NCI-H345 (cell line): ENCODE measurements at places on chromosomes 13 and 19.
A peak's percentile ranks its signal among the peaks of the same experiment; 100 is the strongest.

DNA sequence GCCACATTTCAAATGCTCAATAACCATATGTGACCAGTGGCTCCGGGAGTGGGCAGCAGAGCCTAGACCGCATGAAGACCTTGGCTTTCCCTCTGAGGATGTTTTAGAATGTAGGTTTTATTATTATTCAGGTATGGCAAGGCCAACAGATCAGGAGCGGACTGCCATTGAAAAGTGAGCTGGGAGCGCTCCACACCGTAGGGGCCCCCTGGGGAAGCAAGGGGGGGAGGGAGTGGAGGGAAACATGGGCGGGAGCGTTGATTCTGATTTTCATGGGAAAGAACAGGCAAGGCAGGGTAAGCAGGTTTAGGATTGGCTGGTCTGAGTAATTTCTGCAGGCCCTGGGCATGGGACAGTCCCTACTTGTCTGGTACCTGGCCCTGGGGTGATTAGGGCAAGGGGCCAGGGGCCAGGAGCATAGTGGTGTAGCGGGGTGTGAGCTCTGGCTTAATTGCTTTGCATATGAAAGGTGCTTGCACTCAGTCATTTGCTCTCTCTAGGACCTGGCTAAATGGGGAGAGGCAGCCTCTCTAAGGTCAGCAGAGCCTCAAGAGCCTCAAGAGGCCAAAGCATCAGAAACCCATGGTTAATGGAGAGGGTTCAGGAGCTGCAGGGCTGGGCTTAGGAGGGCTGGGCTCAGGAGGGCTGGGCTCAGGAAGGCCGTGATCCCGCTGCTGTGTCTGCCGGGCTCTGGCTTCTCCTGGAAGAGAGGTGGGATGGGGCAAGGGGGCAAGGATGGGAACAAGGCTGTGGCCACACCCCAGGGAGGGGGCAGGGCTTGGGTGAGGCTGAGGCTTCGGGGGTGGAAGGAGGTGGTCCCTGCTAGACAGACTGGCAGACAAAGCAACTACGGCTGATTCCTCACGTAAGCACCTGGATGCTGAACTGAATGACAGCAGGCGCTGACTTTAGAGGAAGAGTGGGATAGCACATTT is 82.0 kb upstream of the WASF3 start:
- DNase-seq: no peak

- peak; percentile 85 for DNase-seq
Measured at GRCh38 chr19:28358633-28359032, 854.3 kb downstream of the UQCRFS1 start.

GRCh38 chr13:25132751-25133390 is 36.9 kb downstream of the PABPC3 start:
- no peak for DNase-seq

DNA sequence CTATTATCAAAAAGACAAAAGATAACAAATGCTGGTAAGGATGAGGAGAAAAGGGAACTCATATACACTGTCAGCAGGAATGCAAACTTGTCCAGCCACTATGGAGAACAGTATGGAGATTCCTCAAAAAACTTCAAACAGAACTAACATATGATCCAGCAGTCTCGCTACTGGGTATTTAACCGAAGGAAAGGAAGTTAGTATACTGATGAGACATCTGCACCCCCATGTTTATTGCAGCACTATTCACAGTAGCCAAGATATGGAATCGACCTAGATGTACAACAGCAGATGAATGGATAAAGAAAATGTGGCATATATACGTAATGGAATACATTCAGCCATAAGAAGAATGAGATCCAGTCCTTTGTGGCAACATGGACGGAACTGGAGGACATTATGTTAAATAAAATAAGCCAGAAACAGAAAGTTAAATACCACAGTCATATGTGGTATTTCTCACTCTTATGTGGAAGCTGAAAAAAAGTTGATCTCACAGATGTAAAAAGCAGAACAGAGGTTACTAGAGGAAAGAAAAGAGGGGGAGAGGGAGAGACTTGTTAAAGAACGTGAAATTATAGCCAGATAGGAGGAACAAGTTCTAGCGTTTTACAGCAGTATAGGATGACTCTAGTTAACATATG is 83.2 kb downstream of the RUBCNL start:
- no peak for DNase-seq

GRCh38 chr19:12833738-12834565 is 427 bp downstream of the RTBDN start:
- peak; percentile 54 for DNase-seq

DNA sequence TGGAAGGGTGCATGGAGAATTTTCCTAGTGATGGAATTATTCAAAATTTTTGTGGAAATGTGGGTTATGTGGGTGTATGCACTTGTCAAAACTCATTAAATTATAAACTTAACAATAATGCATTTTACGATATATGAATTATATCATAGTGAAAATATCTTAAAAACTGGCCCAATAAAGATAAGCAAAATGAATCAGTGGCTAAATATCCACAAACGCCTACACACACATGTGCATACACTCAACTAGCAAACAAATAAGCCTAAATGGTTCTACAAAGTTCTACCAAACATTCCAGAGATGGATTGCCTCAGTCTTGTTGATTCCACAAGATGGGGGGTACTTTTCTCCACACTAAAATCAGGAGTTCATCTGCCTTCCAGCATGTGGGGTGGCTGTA is 349.5 kb downstream of the TSHZ3 start:
- no peak for DNase-seq

DNA sequence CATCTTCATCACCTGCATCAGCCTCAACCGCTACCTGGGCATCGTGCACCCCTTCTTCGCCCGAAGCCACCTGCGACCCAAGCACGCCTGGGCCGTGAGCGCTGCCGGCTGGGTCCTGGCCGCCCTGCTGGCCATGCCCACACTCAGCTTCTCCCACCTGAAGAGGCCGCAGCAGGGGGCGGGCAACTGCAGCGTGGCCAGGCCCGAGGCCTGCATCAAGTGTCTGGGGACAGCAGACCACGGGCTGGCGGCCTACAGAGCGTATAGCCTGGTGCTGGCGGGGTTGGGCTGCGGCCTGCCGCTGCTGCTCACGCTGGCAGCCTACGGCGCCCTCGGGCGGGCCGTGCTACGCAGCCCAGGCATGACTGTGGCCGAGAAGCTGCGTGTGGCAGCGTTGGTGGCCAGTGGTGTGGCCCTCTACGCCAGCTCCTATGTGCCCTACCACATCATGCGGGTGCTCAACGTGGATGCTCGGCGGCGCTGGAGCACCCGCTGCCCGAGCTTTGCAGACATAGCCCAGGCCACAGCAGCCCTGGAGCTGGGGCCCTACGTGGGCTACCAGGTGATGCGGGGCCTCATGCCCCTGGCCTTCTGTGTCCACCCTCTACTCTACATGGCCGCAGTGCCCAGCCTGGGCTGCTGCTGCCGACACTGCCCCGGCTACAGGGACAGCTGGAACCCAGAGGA is 2.6 kb downstream of the P2RY11 start:
- no peak for DNase-seq

GRCh38 chr19:6041071-6041470 is 63.1 kb upstream of the RANBP3 start:
- no peak for DNase-seq

DNA sequence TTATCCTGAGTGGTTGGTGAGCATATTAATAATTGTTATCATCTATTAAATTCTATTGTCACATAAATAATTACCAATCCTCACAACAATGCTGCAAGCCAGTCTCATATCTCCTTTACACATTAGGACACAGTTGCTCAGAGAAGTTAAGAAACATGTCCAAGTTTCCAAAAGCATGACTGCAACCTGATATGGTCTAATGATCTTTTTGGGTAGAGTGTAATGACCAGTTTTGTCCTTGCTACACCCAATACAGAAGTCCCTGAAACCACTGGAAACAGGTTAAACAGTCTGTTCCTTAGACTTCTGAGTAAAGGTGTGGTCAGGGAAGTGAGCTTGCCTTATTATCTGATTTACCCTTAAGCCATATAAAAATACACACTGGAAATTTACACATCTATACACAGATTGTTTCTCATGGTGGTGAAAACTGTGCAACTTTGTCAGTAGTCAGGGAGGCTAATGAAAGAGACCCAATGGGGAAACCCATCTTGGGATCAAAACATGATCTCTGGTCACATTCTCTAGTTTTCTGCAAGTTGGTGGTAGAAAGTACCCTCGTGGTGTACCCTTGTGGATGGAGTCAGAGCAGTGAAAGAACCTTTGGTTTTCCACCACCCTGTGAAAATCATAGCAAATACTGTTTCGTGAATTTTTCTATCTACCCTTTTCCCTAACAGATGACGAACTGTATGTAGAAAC is 146.0 kb upstream of the KLF12 start:
- no peak for DNase-seq

DNA sequence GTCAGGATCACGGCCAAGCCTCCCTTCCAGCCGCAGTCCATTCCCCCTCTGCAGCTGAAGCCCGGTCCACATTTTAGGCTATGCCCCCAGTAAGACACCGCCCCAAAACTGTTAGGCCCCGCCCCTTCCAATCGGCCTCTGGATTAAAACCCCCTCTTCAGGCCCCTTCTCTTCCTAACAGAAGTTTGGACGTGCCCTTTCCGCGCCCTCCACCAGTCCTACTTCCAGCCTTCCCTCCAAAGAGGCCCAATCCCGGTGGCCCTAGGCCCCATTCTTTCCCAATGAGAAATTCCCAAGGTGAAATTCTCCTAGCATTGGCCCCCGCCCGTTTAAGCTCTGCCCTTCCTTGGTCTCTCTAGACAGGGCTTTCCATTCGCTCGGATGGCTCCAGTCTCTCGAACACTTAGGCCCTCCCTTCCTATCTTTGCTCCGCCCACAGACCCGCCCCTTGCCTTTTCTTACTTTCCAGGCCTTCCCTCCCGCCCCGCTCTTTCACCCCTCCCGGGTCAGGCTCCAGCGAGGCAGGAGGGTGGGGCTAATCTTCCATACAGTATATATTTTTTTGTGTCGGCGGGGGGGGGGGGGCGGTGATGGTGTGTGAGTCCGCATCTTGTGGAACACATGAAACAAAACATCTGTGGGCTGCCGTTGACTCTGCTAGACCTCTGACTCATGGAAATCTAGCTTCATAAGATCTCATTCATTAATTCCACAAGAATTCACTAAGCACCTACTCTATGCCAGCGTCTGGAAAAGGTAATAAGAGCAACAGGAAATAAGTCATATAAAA is 13.6 kb downstream of the LTBP4 start:
- peak; percentile 93 for DNase-seq

DNA sequence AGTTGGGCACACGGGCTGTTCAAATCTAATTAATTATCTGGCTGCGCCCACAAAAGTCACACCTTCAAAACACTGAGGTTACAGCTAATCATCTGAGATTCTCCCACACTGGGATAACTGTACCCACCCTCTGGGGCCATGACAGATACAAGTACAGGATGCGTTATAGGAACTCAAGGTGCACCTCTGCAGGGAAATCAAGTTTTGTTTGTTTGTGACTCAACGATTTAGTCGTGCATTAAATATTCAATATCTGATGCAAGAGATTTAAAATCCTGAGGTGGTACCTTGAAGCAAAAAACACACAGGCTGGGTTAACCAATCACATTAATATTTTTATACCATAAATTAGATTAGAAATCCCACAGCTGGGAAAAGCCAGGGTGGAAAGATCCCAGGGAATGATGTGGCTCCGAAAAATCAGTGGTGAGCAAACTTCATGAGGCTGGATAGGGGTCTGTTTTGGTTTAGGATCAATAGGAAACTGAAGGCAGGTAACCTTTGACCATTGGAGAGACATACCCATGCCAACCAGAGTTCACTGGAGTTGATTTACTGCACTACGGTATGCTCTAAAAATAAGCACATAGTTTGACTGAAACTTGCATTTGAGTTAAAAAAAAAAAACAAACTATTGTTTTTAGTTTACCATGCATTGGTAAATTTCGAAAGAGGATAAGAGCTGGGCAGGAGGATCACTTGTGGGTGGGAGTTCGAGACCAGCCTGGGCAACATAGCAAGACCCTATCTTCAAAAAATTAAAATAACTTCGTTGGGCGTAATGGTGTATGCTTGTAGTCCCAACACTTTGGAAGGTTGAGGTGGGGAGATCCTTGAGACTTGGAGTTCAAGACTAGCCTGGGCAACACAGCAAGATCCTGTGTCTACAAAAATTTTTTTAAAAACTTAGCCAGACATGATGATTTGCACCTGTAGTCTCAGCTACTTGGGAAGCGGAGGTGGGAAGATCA is 23.9 kb upstream of the CEBPG start:
- no peak for DNase-seq

DNA sequence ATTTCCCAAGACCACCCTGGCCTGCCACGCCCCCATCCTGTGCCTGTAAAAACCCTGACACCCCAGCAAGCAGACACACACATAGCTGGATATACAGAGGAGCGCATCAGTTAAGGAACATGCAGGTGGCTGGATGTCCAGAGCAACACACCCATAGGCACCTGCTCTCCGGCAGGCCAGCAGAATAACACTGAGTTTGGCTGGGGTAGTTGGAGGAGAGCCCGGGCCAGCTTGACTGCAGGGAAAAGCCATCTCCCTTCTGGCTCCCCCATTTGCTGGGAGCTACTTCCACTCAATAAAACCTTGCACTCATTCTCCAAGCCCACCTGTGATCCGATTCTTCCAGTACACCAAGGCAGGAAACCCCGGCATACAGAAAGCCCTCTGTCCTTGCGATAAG is 8.9 kb downstream of the RASL11A start:
- DNase-seq: no peak

DNA sequence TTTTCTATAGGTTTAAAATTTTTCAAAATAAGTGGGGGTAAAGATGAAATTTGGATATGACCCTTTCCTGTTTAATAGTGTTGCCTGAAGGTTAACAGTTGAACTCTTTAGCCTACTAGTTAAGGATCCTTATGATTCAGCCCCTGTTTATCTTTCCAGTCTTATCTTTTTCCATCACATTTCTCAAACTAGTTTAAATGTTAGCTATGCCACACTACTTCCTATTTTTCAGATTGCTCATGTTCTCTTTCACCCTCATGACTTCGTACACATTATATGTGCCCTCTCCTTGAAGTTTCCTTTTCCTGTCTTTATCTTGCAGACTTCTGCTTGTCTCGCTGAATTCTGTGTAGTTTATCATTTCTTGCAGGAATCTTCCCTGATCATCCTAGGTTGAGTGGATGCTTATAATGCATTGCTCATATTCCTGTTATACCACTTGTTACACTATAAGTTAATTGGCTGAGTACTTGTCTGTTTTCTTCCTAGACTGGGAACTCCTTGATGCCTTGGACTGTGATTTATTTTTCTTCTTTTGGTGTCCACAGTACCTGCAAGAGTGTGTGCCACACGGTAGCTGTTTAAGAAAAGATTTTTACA is 86.7 kb downstream of the FNDC3A start:
- DNase-seq: no peak

GRCh38 chr13:22081430-22081829 is 410.6 kb downstream of the FGF9 start:
- peak; percentile 32 for DNase-seq

GRCh38 chr13:40452038-40452666 is 214.3 kb downstream of the FOXO1 start:
- no peak for DNase-seq

GRCh38 chr13:22050951-22051563 is 380.2 kb downstream of the FGF9 start:
- no peak for DNase-seq

GRCh38 chr19:4075373-4075772 is 8.7 kb upstream of the ZBTB7A start:
- DNase-seq: no peak

DNA sequence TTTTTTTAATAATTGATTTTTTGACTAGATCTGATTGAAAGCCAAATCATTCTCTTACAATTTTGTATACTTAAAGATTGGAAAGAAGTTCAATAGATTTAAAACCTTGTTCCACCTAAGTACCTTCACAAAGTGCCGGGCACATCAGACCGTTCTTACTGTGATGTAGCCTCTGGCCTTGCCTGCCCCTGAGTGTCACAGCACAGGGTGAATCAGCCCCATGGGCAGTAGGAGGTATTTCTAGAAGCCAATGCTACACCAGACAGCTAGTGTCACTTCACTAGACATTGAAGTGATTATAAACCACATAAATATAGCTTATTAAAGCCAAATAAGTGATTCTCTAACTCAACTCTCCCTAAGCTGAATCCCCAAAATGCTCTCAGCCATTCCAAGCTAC is 131.3 kb downstream of the LACC1 start:
- no peak for DNase-seq
